GM12878 (cell line): ENCODE measurements at places on chromosomes 11 and 22. TPM values are rescaled to one million over a fixed set of nuclear protein-coding genes. Genes with fewer than 3 reads are reported as not detected.

The RTN4R gene
- polyA plus RNA-seq = 1.0 and 1.3 TPM in 2 replicates

The RFPL3 gene
- not detected in 2 replicates for polyA plus RNA-seq

The C11orf91 gene
- polyA plus RNA-seq = not detected in 2 replicates

The TSGA10IP gene
- not detected in 2 replicates for polyA plus RNA-seq

The MRGPRX3 gene
- not detected in 2 replicates for polyA plus RNA-seq

The RIMBP3C gene
- 0.04 and 0.17 TPM in 2 replicates for polyA plus RNA-seq

The ANKRD13D gene
- polyA plus RNA-seq = 15.9 and 22.0 TPM in 2 replicates

The DRAP1 gene
- polyA plus RNA-seq = 163 TPM in 2 replicates

The SCUBE2 gene
- polyA plus RNA-seq = 0.17 TPM in 1 of 2 replicates, not detected in the other

The KCNJ1 gene
- polyA plus RNA-seq = not detected in 2 replicates

The PHETA2 gene
- 1.9 and 2.0 TPM in 2 replicates for polyA plus RNA-seq

The DUSP8 gene
- not detected in 2 replicates for polyA plus RNA-seq
